ENCODE measurements at places on chromosomes 5 and 9. TPM values are rescaled to one million over a fixed set of nuclear protein-coding genes. Genes with fewer than 3 reads are reported as not detected.

GAPT gene
- not detected for total RNA-seq

CCL21 gene
- total RNA-seq, result not detected

FNIP1 gene
- 25.5 TPM for total RNA-seq

FRRS1L gene
- total RNA-seq, result not detected

FOXD4L5 gene
- 0.16 TPM for total RNA-seq

THBS4 gene
- 0.44 TPM for total RNA-seq

SPINK7 gene
- not detected for total RNA-seq

CXXC5 gene
- 2.0 TPM for total RNA-seq

PCSK5 gene
- total RNA-seq, result 3.5 TPM

ZNF354C gene
- 6.8 TPM for total RNA-seq

OTP gene
- total RNA-seq, result not detected

TLE1 gene
- total RNA-seq, result 0.50 TPM

GABRA1 gene
- total RNA-seq, result not detected

PDZD2 gene
- total RNA-seq, result not detected

NR5A1 gene
- not detected for total RNA-seq

C5orf58 gene
- not detected for total RNA-seq

TAF11L13 gene
- not detected for total RNA-seq

TMEM174 gene
- total RNA-seq, result not detected

IL6ST gene
- total RNA-seq, result 37.3 TPM

ADGRD2 gene
- total RNA-seq, result not detected

ADAMTS6 gene
- 1.8 TPM for total RNA-seq

UBE2QL1 gene
- not detected for total RNA-seq

ENC1 gene
- 0.55 TPM for total RNA-seq

LVRN gene
- not detected for total RNA-seq

INSL4 gene
- not detected for total RNA-seq

NPR3 gene
- total RNA-seq, result not detected

SLC36A3 gene
- not detected for total RNA-seq

RETREG1 gene
- 51.8 TPM for total RNA-seq

CYFIP2 gene
- total RNA-seq, result 512 TPM

PLAC8L1 gene
- total RNA-seq, result 0.42 TPM

TYRP1 gene
- not detected for total RNA-seq

IL33 gene
- not detected for total RNA-seq

DIPK1B gene
- total RNA-seq, result 0.16 TPM

SLC6A18 gene
- total RNA-seq, result not detected

SPINK4 gene
- total RNA-seq, result not detected

SLC27A6 gene
- total RNA-seq, result not detected

SH3TC2 gene
- not detected for total RNA-seq

ARSI gene
- not detected for total RNA-seq

UBAC1 gene
- 29.3 TPM for total RNA-seq

ZNF608 gene
- total RNA-seq, result not detected

ZNF454 gene
- not detected for total RNA-seq

TRIO gene
- 3.5 TPM for total RNA-seq

F2RL1 gene
- 2.2 TPM for total RNA-seq

GCNT4 gene
- 2.1 TPM for total RNA-seq

SPACA9 gene
- total RNA-seq, result 6.0 TPM

AQP7 gene
- total RNA-seq, result not detected

RGS7BP gene
- not detected for total RNA-seq
